Stimulated activated CD4-positive, alpha-beta T cell treated with anti-CD3 and anti-CD28 coated beads, TNF-alpha, amount 100 ng/mL, for 24 hours (primary cell): ENCODE measurements at places on chromosomes 3 and 15.

GRCh38 chr3:52280050-52280461 is 1.6 kb upstream of the WDR82 start:
- DNase-seq, result no peak

- no peak for DNase-seq
These were observed 4.5 kb downstream of the MYO9A start for GRCh38 chr15:72113347-72114031.

- DNase-seq, result no peak
These were observed 287.1 kb downstream of the NAALADL2 start for GRCh38 chr3:175146258-175146657.

DNA sequence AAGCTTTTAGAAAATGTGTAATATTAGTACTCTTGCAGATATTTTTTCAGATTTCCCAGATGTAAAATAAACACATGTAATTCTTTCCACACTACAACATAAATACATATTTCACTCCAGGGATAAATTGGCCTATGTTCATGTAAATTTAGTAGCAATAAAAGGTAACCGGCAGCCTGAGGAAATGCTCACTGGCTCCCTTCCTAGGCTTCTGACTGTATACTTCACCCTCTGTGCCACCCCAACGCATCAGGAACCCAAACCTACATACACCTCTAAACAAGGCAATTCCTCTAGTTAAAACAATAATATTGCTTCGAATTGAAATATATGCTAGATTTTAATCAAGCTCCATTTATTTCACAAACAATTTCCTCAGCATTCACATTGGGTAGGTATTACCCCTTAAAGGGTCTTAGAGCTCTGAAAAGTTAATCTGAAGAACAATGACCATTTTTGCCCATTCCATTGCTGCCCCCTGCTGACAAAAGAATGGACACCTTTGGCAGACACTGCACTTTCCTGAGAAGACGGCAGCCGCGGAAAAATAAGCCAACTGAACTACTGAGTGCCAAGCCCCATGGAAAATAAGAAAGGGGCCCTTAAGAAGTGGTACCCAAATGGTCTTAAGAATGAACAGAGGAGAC is 212.5 kb downstream of the OSBPL10 start:
- DNase-seq, result peak; percentile 42

- no peak for DNase-seq
These were observed 43.4 kb upstream of the PCSK6 start for GRCh38 chr15:101532865-101533264.
